ENCODE measurements at places on chromosomes 13 and 19.

DNA sequence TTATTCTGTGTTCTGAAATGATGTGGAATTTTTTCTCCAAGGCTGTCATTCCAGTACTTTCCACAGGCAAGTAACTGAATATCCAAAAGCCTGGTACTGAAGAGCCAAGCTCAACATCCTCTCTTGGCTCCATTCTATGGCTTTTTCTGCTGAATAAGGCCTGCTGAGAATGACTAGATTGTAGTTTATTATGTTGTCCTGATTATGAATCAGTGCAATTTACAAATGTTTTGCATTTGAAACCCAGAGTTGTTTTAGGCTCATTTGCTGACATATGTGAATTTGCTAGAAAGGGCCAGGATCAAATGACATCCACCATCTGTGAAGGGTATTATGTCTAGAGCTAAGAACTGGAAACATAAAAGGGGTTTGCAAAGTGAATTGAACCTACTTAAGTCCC lies 596.6 kb downstream of the KCTD12 start:
- peak; percentile 76 for DNase-seq

- DNase-seq = no peak
These were observed 64.5 kb upstream of the WDFY2 start for GRCh38 chr13:51519771-51520216.

DNA sequence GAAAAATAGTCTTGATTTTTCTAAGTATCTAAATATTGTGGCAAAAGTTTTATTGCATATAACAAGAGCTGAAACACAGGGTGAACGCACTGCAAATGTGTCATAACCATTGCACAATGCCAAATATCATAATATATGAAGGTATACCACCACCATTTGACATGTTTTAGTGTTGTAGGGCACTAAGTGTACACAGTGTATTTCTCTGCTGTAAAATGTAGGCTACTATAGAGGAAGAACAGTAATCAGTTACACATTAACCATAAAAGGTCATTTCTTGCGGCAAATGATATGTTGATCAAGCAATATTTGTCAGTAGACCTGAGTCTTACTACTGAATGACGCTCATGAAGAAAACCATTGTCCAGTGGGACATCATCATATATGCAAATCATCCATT lies 18.3 kb upstream of the KLF5 start:
- no peak for DNase-seq

DNA sequence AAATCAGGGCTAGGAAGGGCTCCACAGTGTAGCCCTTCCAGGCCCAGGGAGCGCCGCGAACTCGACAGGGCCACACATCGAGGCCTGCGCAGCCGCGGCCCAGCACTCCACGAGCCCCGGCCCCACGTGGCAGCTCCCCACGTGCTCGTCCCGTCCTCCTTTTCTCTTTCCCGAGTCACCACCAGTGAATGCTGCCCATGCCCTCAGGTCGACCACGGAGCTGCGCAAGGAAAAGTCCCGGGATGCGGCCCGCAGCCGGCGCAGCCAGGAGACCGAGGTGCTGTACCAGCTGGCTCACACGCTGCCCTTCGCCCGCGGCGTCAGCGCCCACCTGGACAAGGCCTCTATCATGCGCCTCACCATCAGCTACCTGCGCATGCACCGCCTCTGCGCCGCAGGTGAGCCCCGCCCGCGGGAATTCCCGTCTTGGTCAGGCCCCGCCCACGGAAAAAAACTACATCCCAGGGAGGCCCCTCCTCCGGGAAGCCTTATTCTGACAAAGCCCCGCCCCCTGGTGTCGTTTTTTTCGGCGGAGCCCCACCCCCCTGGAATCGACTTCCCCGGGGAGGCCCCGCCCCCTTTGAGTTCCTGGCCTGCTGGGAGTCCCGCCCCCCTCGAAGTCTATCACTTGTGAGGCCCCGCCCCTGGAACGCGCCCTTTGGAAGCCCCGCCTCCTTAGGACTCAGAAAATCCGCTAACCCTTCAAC lies 7.0 kb downstream of the HIF3A start:
- peak; percentile 35 for DNase-seq

Data from NCI-H69 (cell line).